ENCODE measurements at places on chromosomes 6 and 20. TPM values are rescaled to one million over a fixed set of nuclear protein-coding genes. Genes with fewer than 3 reads are reported as not detected.

The MUCL3 gene
- total RNA-seq = not detected

The CLPSL2 gene
- not detected for total RNA-seq

The EYS gene
- not detected for total RNA-seq

The YTHDF1 gene
- total RNA-seq = 20.9 TPM

The FAM83C gene
- not detected for total RNA-seq

The PTCRA gene
- total RNA-seq = not detected

The MDC1 gene
- total RNA-seq = 12.5 TPM

The CASS4 gene
- total RNA-seq = not detected

The ID4 gene
- 0.20 TPM for total RNA-seq

The PDYN gene
- total RNA-seq = not detected

The ORC3 gene
- total RNA-seq = 23.4 TPM

The SAPCD1 gene
- total RNA-seq = 0.67 TPM

The QKI gene
- total RNA-seq = 184 TPM

The PACSIN1 gene
- total RNA-seq = not detected

The ADGRF5 gene
- total RNA-seq = 185 TPM

The EPHA7 gene
- total RNA-seq = not detected

The SLC17A1 gene
- not detected for total RNA-seq

The SLA2 gene
- not detected for total RNA-seq

The GID8 gene
- total RNA-seq = 20.8 TPM

The SLC24A3 gene
- not detected for total RNA-seq

The CTCFL gene
- not detected for total RNA-seq

The HLA-DQB1 gene
- total RNA-seq = not detected

The PRELID3B gene
- total RNA-seq = 56.2 TPM

The OTOR gene
- not detected for total RNA-seq

The FABP7 gene
- not detected for total RNA-seq

The MTFR2 gene
- 11.3 TPM for total RNA-seq

The HLA-DOB gene
- 0.10 TPM for total RNA-seq

The CEP85L gene
- total RNA-seq = 3.4 TPM

The SMPD2 gene
- total RNA-seq = 6.6 TPM

The BEND3 gene
- total RNA-seq = 1.2 TPM

The TBC1D32 gene
- total RNA-seq = 3.4 TPM

The SKIC2 gene
- 44.7 TPM for total RNA-seq

The NHLRC1 gene
- 2.9 TPM for total RNA-seq

The RNF182 gene
- total RNA-seq = 4.2 TPM

The PRR18 gene
- total RNA-seq = not detected

The VWA7 gene
- total RNA-seq = 1.6 TPM

The ADGRF1 gene
- total RNA-seq = not detected

The LPA gene
- not detected for total RNA-seq

The PTPRK gene
- 47.2 TPM for total RNA-seq

The BPI gene
- not detected for total RNA-seq
